ENCODE measurements at places on chromosomes 4 and X.

DNA sequence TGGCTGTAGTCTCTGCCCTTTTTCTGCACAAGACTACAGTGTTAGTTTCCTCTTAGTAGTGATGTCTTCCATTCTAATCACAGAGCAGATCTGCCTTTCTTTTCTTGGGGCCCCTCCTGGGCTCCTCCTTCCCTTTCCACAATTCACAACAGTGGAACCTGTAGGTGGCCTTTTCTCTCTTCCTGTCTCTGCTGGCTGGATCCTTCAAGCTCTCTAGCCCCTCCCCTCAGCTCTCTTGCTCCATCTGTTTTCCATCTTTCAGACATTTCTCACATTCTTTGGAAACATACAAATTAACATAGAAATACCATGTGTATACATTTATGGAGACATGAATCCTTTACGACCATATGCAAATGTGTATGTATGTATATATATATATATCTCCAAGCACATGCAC, 304 bp upstream of the SPIN2A start:
- DNase-seq: no peak

DNA sequence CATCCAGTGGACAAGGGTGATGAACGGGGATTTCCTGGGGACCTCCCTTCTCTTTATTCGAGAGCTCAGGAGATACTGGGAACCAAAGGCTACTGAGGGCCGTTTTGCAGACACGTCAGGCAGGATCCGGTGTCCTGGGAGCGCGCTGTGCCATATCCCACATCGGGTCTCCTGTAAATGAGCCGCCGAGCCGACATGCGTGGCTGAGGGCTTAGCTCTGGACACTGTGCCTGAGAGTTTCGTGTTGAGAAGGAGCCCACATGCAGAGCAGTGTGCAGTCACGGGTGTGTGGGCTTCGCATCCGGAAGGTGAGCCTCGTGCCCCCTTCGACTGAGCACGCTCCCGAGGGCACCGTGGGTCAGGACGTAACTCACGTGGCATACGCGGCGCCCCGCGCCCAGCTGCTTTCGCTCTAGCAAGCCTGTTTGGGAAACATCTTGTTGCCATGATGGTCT, 28.5 kb upstream of the HGFAC start:
- DNase-seq: no peak

GRCh38 chrX:101206471-101206870, 13.1 kb upstream of the DRP2 start:
- DNase-seq: no peak

- DNase-seq: no peak
Observed at GRCh38 chr4:10981576-10981975, 297.0 kb upstream of the CLNK start.

- no peak for DNase-seq
Observed at GRCh38 chrX:49060914-49061313, 2.1 kb downstream of the CCDC120 start.

DNA sequence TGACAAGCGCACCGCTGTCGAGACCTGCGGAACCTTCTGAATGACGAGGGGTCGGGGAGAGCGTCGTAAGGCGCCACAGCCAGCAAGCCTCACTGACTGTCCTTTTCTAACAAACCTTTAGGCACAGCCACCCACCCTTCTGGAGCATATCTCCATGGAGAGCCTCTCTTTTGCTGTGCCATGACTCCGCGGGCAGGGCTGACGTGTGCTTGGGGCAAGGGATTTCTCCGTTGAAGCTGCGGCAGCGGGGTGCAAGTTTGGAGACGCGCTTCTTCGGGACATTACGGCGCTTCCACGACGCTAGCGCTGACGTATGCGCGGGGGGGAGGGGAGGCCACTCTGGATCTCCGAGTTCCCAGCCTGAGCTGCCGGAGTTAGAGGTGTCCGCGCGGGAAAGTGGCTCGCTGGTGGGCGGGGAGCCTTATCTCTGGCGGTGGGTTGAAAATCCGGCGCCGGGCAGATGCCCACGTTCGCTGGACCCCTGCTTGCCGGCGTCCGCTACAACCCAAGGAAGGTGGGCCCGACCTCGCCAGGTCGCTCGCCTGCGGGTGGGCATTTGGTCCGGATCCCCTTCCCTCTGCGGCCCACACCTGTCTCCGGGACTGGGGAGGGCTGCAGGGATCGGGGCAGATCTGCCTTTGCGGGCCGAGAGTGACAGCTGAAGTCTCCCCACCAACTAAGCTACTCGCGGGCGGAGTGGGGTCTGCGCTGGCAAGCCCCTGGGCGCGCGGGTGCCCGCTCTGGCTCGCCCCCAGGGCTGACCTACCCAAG, 543 bp upstream of the SLC10A7 start:
- DNase-seq: peak; percentile 87

- no peak for DNase-seq
Observed at GRCh38 chrX:110614596-110614995, 181.0 kb downstream of the CHRDL1 start.

GRCh38 chr4:143358923-143359643, 22.4 kb downstream of the GAB1 start:
- DNase-seq: peak; percentile 40

DNA sequence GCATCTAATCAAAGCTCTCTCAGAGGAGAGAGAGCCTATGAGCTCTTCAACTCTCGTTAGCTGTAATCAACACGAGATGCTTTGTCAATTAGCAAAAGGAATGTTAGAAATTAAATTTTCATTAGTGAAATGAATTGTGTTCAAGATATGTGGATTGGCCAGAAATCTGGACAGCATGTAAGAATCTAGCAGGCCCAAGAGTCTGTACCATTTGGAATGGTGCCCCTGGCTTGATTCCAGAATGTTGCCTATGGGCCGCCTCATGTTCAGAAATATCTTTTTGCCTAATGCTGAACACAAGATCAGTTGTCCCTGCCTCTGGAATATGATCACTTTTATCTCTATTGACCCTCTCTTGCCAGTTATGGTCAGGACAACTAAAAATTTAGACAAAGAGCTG, 88.2 kb downstream of the RBM46 start:
- DNase-seq: no peak

DNA sequence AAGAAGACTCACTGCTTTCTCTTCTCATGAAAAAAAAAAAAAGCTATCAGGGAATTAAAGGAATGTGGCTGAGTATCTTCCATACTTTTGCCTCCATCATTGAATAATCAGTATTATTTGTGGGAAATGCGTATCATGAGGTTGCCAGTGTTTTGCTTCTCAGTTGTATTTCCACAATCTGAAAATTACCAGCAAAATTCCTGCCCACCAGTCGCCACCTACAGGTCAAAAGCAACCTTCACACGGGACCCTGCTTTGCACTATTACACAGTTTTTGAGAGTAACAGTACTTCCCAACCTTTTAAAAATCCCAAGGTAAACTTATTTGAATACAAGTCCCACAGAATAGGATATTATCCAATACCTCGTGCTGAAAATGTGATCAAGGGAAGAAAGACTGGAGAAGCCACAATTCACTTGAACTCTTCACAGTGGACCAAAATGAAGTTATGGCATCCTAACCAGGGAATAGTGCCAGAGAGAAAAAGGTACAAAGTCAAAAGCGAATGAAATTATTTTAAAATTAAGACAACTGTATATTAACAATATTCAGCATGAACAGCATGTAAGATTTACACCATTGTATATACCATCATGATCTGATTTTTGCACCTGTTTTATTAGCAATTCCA, 30.4 kb downstream of the PGRMC1 start:
- DNase-seq: peak; percentile 33

DNA sequence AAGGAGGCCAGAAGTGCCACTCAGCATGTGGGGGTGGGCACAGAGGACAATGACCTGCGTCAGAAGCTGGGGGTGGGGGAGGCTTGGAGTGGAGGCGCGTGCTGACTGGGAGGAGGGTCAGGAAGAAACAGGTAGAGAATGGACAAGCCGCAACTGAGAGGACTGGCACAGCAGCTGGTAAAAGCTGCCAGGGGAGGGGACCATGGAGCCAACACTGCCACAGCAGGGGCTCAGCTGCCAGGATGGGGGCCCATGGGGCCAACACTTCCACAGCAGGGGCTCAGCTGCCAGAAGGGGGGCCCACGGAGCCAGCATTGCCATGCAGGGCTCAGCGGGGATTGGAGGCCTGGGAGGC, 19.1 kb downstream of the RNF212 start:
- no peak for DNase-seq

- no peak for DNase-seq
Observed at GRCh38 chrX:50704360-50704759, 109.6 kb downstream of the SHROOM4 start.

DNA sequence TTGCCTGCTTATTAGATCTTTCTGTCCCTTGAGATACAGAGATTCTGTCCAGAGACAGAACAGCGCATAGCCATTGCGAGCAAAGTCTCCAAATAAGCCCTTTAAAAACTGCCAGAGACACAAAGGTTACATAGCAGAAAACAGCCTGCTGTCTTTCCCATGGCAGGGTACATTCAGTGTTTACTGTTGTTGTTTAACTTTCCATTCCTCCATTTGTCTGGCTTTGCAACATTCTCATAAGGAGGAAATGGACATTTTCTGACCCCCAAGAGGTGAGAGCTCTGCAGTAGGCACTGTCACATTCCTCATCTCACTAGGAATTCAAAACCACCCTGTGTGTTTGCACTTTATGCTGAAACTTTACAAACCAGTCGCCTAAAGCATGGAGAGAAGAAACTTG, 48.3 kb downstream of the PDE5A start:
- DNase-seq: no peak

GRCh38 chr4:94519019-94519418, 67.3 kb downstream of the PDLIM5 start:
- no peak for DNase-seq

- no peak for DNase-seq
Observed at GRCh38 chr4:163673848-163674697, 179.6 kb downstream of the TMA16 start.

DNA sequence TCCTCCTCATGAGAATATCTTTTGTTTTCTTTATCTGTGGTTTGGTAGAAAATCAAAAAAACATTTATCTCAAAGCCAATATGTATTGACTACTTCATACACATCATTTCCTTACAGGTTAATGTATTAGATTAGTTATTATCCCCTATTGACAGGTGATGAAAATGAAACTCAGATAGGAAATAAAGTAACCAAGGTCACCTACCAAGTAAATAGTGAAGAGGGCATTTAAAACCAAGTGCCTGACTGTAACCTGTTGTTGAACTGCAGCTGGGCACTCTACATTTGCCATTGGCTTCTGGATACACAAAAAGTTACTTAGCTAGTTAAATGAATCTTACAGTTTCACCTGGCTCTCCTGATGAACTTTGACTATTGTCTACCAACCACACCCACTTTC, 41.4 kb upstream of the CTSO start:
- no peak for DNase-seq

- DNase-seq: no peak
Observed at GRCh38 chr4:77121736-77122240, 35.2 kb upstream of the CCNG2 start.

- DNase-seq: no peak
Observed at GRCh38 chr4:183920512-183920911, 15.4 kb downstream of the STOX2 start.
